ENCODE measurements at places on chromosomes 5 and 9. TPM values are rescaled to one million over a fixed set of nuclear protein-coding genes. Genes with fewer than 3 reads are reported as not detected.
A peak's percentile ranks its signal among the peaks of the same experiment; 100 is the strongest.

DNA sequence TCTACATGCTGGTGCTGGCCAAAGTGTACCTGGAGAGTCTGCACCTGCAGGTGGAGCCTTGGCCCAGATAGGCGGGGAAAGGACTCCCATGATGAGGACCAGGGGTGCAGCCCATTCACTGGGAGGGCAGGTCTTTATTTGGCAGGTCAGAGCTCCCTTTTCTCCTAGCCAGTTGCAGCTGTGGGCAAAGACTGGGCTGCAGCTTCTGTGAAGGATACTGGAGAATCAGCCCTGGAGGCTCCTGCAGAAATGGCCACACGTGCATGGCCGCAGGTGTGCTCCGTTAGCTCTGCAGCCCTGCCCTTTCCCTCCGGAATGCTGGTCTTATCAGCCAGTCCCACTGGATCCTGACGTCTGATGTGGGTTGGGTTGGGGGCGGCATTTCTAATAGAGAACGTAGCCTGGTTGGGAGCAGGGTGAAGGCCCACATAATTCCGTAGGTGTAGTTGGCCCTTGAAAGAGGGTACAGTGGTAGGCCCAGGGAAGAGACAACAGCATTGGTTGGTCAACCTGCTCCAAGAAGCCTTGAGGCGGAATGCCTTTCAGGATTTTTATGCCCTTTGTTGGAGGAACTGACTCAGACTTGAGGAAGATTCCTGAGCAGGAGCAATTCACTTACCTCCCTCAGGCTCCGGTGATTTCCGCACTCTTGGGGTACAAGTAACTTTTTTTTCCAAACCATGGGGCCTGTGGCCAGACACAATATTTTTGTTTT lies 22.0 kb upstream of the TIFAB start:
- H3K27me3 ChIP-seq = peaks cover 29% of the 10 kb centered on the region
- no peak overlapping the region for H3K27ac ChIP-seq
- H3K4me1 ChIP-seq = no peaks in the 10 kb centered on the region
- no peak overlapping the region for H3K4me3 ChIP-seq

FBP1 gene
- polyA plus RNA-seq = 22.1 TPM

GRCh38 chr9:69671311-69671878 lies 776 bp downstream of the APBA1 start:
- H3K27ac ChIP-seq = no peak overlapping the region
- peak overlapping the region; percentile 75 for H3K4me3 ChIP-seq
- no peaks in the 10 kb centered on the region for H3K36me3 ChIP-seq
- H3K4me1 ChIP-seq = peaks cover 22% of the 10 kb centered on the region
- H3K27me3 ChIP-seq = no peaks in the 10 kb centered on the region

DNA sequence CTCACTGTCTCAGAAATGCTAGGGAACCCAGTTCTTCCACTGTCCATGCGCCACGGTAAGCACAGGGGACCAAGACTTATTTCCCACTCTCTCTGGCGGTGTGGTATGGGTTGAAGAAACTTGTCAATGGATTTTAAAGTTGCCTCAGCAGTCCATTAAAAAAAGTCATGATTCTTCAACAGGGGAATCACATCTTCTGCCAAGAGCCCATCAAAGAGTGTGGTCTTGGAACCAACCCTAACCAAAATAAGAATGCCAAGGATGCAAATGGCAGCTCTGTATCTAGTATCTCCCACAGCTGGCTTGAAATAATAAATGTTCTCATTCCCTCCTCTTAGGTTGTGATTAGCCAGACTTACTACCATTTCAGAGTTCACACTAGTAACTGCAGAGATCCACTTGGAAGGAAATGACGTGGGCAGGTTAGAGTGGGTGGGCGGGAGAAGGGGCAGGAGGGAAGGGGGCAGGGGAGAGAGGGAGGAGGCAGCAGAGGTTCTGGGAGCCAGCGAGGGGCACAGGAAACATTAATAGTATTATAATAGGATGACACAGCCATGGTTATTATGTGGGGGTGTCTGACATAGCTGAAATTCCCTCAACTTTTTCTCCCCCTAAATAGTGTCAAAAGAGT lies 17.6 kb downstream of the PTCH1 start:
- H3K27me3 ChIP-seq = no peaks in the 10 kb centered on the region
- no peak for DNase-seq
- H3K4me3 ChIP-seq = no peak overlapping the region

- no peak overlapping the region for H3K4me3 ChIP-seq
- H3K36me3 ChIP-seq = no peaks in the 10 kb centered on the region
- no peaks in the 10 kb centered on the region for H3K4me1 ChIP-seq
Measured at GRCh38 chr5:66515209-66515608, 81.0 kb upstream of the MAST4 start.

DNA sequence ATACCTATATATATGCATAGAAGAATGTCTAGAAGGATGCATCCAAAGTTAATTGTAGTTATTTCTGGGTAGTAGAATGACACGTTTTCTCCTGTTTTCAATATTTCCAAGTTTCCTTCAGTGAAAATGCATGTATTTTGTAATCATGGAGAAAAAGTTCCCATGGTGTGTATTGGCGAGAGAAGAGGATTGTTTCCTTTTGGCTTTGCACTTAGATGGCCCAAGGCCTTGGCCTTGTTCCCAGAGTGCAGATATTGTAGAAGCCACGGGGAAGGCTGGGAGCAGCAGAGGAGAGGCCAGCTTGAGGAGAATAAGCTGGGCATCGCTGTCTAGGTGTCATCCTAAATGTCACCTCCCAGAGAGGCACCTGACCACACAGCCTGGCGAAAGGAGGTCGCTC lies 44.0 kb downstream of the IRF1 start:
- H3K27ac ChIP-seq = peak overlapping the region; percentile 35
- no peaks in the 10 kb centered on the region for H3K27me3 ChIP-seq
- H3K4me1 ChIP-seq = peaks cover 47% of the 10 kb centered on the region
- H3K36me3 ChIP-seq = peaks cover 31% of the 10 kb centered on the region
- no peak for DNase-seq
- peak overlapping the region; percentile 50 for H3K4me3 ChIP-seq

ARHGEF39 gene
- 0.13 TPM for polyA plus RNA-seq

FREM1 gene
- polyA plus RNA-seq = not detected

DNA sequence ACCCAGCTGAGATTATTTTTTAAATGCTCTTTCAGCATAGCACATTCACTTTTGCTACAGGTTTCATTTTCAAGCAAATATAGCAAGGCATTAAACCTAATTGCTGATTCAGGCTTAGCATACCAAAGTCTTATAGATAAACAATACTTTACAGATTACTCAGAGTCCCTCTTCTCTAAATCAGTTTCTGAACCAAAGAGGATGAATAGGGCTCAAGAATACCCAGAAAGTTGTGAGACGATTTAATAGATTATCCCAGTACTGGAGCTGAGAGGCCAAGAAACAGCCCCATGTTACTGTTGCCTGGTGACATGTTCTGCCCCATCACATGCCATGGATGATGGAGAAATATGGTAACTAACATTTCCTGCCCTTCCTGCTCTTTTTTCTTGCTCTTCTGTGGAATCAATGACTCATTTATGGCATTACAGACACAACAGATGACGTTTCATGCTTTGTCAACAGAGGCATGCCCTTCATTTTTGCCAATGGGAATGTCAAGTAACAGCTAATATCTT lies 18.1 kb upstream of the SSBP2 start:
- H3K4me1 ChIP-seq = no peaks in the 10 kb centered on the region
- no peaks in the 10 kb centered on the region for H3K36me3 ChIP-seq
- H3K27ac ChIP-seq = no peak overlapping the region
- no peak for DNase-seq
- H3K27me3 ChIP-seq = no peaks in the 10 kb centered on the region
- no peak overlapping the region for H3K4me3 ChIP-seq

DNA sequence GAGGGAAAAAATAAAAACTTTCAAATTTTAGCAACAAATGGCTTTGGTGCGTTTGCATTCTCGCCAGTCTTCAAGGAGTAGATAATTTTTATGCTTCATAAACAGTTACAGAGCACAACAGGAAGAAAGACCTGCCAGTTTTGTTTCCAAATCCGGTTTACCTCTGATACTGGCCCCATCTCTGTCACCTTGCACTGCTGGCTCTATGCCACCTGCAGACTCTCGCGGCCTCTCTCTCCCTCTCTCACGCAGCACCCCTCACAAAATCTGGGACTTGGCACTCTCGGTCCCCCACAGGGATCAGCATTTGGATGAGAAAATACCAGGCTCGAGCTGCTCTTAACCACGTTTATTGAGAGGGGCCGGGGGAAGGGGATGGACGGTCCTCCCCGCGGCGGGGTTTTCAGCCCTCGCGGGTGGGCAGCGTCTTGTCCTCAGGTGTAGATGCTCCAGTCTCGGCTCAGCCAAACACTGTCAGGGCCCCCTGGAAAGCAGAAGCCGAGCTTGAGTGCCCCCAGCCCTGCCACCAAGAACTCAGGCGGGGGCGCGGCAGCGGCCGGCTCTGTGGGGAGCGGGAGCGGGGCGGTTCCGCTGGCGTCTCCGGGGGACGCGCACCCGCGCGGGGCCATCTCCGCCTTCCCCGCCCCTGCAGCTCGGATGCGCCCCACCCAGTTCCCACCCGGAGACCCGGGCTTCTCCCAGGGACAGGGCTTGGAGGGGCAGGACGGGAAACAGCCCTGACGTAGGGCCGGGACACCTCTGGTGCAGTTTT lies 1.3 kb downstream of the SCGB3A1 start:
- peaks cover 8% of the 10 kb centered on the region for H3K27me3 ChIP-seq
- peaks cover 4% of the 10 kb centered on the region for H3K4me1 ChIP-seq
- DNase-seq = no peak
- H3K27ac ChIP-seq = no peak overlapping the region
- no peaks in the 10 kb centered on the region for H3K36me3 ChIP-seq

DNA sequence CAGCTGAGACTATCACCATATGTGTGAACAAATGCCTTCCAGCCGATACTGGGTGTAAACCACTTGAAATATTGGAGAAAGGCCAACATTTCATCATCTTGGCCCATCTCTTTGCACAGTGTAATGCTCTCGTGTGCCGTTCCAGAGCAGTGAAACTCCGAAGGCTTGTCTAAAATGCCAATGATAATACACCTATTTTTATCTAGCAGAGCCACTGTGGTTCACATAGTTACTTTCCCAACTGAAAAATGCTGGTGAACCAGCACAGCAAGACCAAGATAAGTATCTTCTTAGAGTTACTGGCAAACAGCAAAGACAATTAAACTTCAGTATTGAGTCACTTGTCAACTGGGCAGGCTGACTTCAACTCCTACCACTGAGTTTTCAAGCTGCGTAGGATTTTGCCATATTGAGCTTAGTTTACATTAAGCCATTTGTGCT lies 379.9 kb upstream of the ACTBL2 start:
- H3K27me3 ChIP-seq = no peaks in the 10 kb centered on the region
- no peaks in the 10 kb centered on the region for H3K4me1 ChIP-seq
- H3K36me3 ChIP-seq = no peaks in the 10 kb centered on the region
- H3K4me3 ChIP-seq = no peak overlapping the region
- no peak overlapping the region for H3K27ac ChIP-seq

PIK3R1 gene
- polyA plus RNA-seq = 69.1 TPM

DNA sequence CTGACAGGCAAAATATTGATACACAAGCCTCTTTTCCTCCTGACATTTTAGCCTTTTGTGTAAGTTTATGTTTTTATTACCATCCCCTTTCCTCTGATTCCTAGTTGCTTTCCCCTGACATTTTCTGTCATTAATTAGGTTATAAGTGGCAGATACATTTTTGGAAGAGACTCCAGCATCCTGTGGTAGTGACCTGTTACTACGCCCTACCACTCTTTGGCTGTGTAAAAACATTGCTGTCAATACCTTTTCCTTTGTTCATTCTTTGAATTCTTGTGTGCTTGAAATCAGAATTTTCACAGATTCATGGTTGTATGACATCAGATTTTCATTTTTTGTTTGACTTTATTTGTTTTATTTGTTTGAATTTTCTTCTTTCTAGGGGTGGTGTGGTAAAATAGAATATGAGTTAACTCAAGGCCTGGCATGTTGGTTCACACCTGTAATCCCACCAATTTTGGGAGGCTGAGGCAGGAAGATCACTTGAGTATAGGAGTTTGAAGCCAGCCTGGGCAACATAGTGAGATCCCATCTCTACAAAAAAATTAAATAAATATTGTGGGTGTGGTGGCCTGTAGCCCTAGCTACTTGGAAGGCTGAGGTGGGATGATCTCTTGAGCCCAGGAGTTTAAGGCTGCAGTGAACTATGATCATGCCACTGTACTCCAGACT lies 43.4 kb downstream of the UBE2R2 start:
- no peak overlapping the region for H3K27ac ChIP-seq
- no peak overlapping the region for H3K4me3 ChIP-seq
- no peak for DNase-seq
- no peaks in the 10 kb centered on the region for H3K27me3 ChIP-seq
- H3K36me3 ChIP-seq = no peaks in the 10 kb centered on the region

DMRT2 gene
- not detected for polyA plus RNA-seq

DNA sequence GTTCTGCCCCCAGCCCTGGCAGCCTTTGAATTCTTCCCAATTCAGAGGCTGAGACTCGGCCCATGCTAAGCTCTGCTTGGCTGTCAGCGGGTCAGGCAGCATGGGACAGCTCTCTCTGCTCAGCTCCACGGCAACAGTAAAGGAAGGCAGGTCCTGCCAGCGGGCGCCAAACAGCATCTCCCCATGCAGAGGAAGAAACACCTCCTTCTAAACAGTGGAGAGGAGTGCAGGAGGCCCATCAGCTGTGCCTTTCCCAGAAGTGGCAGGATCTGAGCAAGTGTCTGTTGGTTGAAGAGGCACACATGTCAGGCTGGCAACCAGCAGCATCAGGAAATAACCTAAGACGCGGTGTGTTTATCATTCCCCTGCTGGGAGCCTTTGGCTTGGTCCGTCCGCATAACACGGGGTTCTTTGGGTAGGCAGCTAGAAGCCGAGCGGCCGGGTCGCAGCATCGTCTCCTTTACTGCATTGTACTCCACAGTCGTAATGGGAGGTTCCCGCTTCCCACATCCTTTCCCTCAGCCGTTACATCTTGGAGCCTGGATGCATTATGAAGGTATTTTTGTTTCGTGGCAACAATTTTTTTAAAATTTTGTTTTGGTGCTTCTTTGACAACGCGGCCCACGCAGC lies 42.7 kb upstream of the NCS1 start:
- peak overlapping the region; percentile 90 for H3K27ac ChIP-seq
- DNase-seq = no peak
- no peaks in the 10 kb centered on the region for H3K27me3 ChIP-seq
- peaks cover 23% of the 10 kb centered on the region for H3K36me3 ChIP-seq
- peaks cover 52% of the 10 kb centered on the region for H3K4me1 ChIP-seq

GRCh38 chr5:148626081-148626613 lies 28.2 kb downstream of the HTR4 start:
- no peak overlapping the region for H3K4me3 ChIP-seq
- H3K36me3 ChIP-seq = no peaks in the 10 kb centered on the region
- peaks cover 8% of the 10 kb centered on the region for H3K27me3 ChIP-seq
- H3K4me1 ChIP-seq = peaks cover 2% of the 10 kb centered on the region
- no peak for DNase-seq

CD274 gene
- polyA plus RNA-seq = 1.1 TPM

- peak overlapping the region; percentile 98 for H3K4me3 ChIP-seq
- peaks cover 3% of the 10 kb centered on the region for H3K36me3 ChIP-seq
- H3K27me3 ChIP-seq = no peaks in the 10 kb centered on the region
- DNase-seq = no peak
- peaks cover 74% of the 10 kb centered on the region for H3K4me1 ChIP-seq
- peak overlapping the region; percentile 100 for H3K27ac ChIP-seq
Measured at GRCh38 chr5:115840873-115841272, 492 bp downstream of the ATG12 start.

SLC12A2 gene
- polyA plus RNA-seq = 4.5 TPM

PCDHA1 gene
- polyA plus RNA-seq = not detected

GRCh38 chr5:14330291-14330690 lies 187.1 kb downstream of the TRIO start:
- peaks cover under 1% of the 10 kb centered on the region for H3K27me3 ChIP-seq
- H3K4me3 ChIP-seq = no peak overlapping the region
- H3K36me3 ChIP-seq = no peaks in the 10 kb centered on the region
- DNase-seq = no peak
- peak overlapping the region; percentile 24 for H3K27ac ChIP-seq

GRCh38 chr5:40224421-40224820 lies 455.3 kb upstream of the PTGER4 start:
- no peak for DNase-seq
- no peaks in the 10 kb centered on the region for H3K36me3 ChIP-seq
- H3K27me3 ChIP-seq = no peaks in the 10 kb centered on the region
- no peak overlapping the region for H3K4me3 ChIP-seq
- peaks cover 5% of the 10 kb centered on the region for H3K4me1 ChIP-seq
- H3K27ac ChIP-seq = no peak overlapping the region

All from naive thymus-derived CD8-positive, alpha-beta T cell (primary cell).